ENCODE measurements at places on chromosomes 3 and 15.
A peak's percentile ranks its signal among the peaks of the same experiment; 100 is the strongest.

DNA sequence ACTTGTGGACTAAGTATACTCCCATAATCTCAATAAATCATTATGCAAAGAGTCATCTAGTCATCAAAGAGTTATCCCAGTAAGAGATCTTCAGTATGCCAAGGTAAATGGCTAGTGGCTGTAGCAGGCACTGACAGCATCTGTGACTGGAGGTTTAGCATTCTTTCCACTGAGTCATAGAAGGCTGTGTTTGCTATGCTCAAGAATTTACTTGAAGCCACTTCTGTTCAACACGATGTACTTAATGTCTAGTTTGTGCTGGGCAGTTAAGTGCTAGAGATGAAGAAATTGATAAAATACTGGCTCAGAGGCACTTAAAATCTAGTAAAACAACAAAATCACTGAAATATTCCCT, 13.0 kb downstream of the ZBED2 start:
- DNase-seq, result peak; percentile 52

- DNase-seq, result no peak
Measured at GRCh38 chr3:60250810-60251209, 1000.4 kb downstream of the FHIT start.

GRCh38 chr3:27253831-27254230, 115.4 kb downstream of the NEK10 start:
- peak; percentile 19 for DNase-seq

- DNase-seq, result no peak
Measured at GRCh38 chr3:20072422-20072821, 32.2 kb downstream of the KAT2B start.

GRCh38 chr3:154794391-154794790, 285.7 kb upstream of the MME start:
- no peak for DNase-seq

DNA sequence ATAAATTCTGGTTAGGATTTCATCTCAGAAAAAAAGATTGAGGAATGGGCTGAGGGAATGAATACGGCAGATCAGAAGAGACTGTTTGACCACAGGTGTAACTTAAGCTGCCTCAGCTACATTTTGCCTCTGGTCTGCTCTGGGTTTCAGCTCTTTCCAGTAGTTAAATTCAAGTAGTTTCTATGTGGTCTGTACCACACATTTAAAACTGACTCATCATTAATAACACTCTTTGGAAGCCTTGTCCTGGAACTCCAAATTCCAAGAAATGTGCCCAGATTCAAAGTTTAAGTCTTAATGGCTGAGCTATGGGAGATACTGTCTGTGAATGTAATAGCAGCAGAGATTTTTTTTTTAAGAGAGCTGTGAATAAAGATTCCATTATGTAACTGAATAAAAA, 133.1 kb upstream of the IGSF10 start:
- no peak for DNase-seq

- no peak for DNase-seq
Measured at GRCh38 chr3:164521139-164521538, 557.2 kb downstream of the SI start.

DNA sequence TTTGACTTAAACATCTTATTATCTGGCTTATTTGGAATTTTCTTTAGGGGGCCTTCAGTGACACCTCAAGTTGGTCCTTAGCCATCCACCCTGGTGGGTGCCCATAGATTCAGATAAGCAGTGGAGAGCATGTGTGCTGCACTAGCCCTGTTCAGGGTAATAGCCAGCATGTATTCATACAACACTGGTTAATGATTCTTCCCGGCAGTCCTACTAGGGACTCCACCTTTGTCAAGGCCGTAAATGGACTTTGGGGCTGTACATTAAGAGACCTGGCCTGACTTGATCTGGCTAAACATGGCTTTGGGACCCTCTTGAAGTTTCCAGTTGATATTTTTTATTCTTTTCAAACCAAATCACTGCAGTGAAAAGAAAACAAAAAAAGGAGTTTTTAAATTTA, 125.8 kb downstream of the PTPRG start:
- no peak for DNase-seq

DNA sequence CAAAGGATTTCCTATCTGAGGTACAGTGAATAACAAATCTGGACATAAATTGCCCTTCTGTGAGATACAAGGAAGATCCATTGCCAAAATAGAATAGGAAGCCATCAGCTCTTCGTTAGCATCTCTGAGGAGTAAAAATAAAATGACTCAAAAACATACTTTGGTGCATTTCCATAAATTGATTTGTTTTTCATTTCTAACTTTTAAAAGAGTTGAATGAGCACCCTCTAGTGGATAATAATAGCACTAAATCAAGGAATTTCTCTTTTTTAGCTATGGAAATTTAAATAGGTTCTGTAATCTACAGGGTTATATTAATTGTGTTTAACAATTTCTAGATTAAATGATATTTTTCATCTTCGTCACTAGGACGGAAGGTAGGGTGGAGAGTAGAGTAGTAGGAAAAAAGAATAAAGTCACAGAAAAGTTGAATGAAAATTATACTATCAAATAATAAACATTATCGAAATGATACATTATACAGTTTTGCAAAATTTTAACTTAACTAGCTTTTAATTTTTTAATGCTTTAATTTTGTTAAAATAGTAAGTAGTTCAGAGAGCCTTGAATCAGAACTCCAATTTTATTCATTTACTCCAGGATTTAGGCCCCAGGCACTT, 6.4 kb downstream of the NSUN3 start:
- DNase-seq, result no peak

GRCh38 chr15:98896002-98896721, 111.4 kb downstream of the PGPEP1L start:
- DNase-seq, result no peak

GRCh38 chr3:30042916-30043555, 563.4 kb upstream of the TGFBR2 start:
- no peak for DNase-seq

DNA sequence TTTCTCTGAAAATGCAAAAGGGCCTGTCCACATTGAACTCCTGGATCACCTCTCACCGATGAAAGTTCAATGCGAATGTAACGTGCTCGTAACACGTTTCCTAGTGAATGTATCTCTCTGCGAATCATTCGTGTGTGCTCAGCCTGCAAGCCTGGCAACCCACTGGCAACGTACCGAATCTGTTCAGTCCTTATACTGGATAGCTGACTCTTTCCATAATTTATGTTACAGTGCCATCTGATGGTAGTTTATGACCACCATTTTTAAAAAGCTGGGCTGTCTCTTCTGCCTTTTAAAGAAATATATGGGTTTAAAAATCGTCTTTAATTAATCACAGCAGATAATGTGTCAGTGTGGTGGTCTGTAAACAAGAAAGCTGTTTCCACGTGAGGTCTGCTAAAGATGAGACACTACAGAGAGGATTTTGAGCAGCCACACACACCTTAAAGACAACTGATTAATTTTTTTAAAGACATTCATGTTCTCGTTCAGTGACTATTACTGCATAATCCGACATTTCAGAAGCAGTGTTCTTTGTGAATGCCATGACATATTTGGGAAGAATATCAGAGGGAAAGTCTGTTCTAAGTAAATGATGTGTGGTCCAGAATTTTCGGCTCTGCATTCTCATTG, 69.4 kb upstream of the FOXP1 start:
- no peak for DNase-seq

DNA sequence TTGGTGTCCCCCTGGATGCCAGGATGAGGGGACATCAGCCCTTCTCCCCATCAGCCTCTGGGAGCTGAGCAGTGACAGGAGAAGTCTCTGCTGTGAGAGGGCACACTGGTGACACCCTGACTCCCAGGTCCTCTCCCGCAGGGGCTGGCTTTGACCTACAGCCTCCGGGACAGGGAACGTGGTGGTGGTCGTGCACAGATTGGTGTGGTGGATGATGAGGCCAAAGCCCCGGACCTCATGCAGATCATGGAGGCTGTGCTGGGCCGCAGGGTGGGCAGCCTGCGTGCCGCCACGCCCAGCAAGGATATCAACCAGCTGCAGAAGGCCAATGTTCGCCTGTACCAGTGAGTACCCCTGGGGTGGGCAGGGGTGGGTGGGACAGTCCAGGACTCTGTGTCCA, 6.8 kb downstream of the VILL start:
- DNase-seq, result no peak

DNA sequence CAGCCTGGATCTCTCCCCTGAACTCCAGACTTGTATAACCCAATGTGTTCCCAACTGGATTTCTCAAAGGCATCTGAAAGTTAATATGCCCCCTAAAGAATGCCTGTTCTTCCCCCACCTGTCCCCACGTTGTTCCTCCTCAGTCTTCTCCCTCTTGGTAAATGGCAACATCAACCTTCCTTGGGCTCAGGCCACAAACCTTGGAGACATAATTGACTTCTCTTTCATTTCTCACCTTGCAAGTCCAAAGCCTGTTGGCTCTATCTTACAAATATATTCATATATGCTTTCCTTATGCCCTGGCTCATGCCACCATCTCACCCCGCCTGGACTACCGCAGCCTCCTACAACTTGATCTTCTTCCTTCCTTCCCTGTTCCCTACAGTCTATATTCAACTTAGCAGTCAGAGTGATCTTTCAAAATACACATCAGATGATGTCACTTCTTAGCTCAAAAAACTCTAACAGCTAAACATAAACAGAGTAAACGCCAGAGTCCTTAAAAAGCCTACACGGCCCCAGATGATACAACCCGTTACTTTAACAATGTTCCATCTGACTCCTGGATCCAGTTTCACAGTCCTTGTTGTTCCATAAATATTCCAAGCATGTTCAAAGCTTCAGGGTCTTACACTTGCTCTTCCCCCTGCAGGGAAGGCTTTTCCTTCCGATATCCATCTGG, 66.2 kb downstream of the ETV5 start:
- no peak for DNase-seq

DNA sequence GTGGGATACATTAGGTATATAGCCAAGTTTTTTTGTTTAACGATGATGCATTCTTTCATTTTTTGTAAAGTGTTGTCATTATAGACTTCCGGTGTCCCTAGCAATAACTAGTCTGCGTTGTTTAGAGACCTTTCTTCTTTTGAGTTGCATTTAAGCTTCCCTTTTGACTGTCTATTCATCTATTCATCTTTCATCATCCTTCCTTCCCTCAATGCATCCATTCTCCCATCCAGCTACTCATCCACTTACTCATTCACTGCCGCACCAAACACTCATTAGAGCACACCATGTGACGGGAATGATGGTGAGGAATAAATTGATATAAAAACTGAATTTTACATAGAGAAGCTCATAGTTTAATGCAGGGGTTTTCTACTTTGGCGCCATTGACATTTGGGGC, 32.9 kb downstream of the OR4F15 start:
- DNase-seq, result no peak

GRCh38 chr3:152445212-152445611, 176.5 kb downstream of the MBNL1 start:
- no peak for DNase-seq

- DNase-seq, result no peak
Measured at GRCh38 chr15:58477170-58477569, 45.4 kb downstream of the LIPC start.

- no peak for DNase-seq
Measured at GRCh38 chr3:182947888-182948287, 32.5 kb downstream of the DCUN1D1 start.

DNA sequence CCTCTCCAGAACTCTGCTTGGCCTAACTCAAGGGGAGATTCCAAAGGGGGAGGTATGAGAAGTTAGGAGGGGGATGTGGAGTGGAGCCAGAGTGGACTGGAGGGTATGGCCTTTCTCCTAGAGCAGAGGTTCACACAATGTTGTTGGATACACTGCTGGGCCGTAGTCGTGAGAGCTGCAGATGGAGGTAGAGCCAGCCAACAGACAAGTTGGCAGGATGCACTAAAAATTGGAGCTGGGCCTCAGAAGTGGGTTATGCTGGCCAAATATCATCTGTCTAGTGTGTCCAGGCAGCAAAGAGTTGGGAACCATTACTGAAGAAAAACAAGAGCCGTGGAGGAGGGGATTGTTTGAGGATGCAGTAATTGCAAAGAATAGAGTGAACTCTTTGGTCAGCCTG, 27.7 kb upstream of the LRRFIP2 start:
- DNase-seq, result no peak

- no peak for DNase-seq
Measured at GRCh38 chr3:71372911-71373637, 210.5 kb downstream of the FOXP1 start.

GRCh38 chr15:74768771-74769342, 13.0 kb upstream of the CSK start:
- DNase-seq, result no peak

DNA sequence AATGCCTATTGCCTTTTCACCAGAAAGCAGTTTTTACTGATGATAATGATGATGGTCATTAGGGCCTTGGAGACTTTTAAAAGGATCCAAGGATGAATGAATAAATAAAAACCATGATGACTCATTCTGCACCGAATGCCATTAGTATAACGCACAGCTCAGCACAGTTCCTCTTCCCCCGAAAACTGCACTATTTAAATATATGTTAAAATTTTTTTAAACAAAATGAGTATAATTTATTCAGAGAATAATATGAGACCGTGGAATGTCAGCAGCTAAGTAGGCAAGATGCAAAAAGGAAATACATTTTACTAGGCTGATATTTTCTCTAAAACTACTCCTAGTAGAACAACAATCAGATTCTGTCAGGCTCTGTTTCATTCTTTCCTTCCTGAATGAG, 83.4 kb upstream of the NANOGP8 start:
- DNase-seq, result peak; percentile 36

GRCh38 chr3:142553741-142554140, 24.8 kb downstream of the ATR start:
- no peak for DNase-seq

DNA sequence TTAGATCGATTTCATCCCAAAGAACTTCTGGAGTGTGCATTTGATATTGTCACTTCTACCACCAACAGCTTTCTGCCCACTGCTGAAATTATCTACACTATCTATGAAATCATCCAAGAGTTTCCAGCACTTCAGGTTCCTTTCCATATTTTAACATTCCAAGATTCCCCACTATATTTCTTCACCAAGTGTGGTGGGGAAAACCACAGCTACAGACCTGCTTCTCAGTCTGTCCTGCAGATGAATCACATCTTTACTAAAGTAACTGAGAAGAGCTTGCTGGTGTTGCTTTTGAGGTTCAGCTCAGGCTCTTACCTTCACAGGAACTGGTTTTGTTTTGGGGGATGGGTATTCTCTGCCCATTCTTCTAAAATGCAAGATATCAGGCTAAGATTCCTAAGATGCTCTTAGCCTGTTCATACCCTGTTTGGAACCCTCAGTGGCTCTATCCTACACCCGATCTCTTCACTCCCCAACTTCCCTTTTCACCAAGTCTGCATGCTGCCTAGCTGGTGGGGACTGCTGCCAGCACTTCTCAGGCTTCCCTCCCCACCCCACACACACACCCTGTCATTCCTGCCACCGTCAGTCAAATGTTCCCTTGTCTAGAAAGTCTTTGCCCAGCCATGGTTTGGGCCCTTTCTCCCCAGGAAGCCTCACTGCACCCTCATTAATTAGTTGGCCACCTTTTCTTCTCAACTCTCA, 30.8 kb downstream of the SRP14 start:
- no peak for DNase-seq

Data from HFF-Myc (cell line).